ENCODE measurements at places on chromosomes 11 and 22.

DNA sequence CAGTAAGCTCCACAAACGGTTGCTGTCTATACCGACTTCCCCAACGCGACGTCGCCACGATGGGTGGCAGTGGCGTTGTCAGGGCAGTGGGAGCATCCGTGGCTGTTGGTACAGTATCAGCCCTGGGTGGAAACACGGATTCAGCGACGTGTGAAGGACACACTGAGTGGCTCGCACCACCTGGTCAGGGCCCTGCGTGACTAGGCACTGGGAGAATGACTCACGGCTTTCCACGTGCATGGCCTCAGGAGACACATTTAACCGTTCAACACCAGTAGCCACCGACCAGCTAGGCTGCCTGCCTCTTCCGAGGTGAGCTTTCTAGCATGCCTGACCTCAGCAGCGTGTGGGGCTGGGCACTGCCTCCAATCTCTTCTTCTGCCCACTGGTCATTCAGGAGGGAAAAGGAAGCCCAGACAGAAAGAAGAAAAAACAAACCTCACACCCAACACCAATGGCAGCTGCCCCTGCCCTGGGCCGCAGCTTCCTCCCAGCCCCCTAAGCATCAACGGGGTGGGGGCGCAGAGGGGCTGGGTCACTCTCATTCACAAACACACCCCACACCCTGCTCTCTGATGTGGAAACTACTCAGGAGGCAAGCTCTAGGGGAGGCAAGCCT, 59.0 kb downstream of the MYH9 start:
- DNase-seq: no peak

GRCh38 chr11:106217456-106217855, 140.0 kb downstream of the AASDHPPT start:
- DNase-seq: no peak

DNA sequence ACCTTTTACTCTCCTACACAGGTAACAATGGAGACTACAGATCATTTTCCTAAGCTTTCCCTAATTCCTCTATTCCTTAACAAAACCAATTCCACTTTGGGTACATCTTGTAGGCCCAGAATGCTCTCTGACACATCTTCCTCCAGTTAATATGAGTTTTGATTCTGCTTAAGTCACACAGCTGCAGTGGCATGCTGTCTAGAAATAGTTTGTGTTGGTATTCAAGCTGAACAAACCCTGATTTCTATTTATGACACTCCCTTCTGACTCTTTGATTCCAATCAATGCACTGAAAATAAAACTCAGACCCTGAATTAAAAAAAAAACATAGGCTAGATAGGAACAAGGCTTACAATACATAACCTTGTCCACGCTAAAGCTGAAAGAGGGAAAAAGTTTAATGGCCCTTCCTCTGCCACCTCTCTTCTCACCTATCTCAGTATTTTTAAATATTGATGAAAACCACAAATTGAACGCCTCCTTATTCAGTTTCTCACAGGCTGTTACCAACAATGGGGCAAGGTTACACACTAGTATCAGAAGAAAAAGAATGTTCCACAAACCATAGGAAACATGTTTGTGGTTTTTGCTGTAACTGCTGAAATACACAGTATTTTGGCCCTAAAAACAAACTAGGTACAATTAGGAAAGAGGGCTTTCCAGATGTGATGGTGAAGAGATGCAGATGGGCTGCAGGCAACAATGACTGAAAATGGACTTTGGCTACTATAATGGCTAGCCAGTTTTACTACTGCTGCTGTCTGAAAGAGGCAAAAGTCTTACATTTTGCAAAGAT, 35.7 kb upstream of the GAB2 start:
- no peak for DNase-seq

DNA sequence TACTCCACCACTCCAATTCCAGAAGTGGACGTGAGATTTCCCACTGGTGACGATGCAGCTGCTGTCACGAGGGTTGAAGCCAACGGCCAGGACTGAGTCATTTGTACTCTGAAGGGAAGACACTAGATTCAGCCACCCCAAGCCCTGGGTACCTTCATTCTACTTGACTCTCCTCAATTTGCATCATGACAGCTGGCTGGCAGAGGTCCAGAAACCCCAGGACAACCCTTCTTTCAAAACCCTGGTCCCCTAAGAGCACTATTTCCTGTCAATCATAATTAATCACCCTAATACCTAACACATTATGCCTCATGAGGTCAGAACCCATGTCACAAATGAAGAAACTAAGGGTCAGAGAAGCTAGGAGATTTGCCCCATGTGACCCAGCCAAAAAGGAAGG, 4.9 kb downstream of the EML3 start:
- DNase-seq: no peak

DNA sequence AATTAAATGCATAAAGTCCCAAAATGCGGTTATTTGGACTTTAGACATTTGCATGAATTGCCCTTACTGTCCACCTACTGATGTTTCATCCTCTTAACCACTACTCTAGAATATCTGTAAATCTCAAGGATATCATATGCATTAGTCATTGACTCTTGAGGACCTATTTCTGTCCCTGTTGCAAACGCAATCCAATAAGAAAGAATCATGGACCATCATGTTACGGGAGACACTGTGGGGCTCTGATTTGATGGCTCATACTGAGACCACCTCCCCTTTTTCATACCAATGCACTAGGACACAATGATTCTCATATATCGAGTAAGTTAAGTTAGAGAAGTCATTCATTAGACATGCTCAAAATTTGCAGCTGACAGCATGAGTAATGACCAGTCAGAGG, 14.4 kb downstream of the POU2AF2 start:
- DNase-seq: no peak

DNA sequence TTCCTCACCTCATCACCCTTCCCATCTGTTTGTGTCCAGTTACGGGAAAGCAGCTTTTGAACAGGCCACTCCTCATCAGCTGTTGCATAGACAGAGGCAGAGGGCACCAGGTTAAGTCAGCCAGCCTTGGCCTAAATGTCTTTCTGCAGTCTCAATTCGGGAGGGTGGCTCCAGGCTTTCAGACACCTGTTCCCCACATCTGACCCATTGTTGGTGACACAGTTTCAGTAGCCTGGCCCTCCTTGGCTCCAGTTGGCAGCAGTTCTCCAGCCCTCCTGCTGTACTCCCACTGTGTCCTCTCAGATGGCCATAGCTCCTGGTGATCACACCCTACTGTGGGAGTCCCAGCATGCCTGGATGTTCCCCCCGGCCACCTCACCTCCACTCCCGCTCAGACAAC, 70.8 kb upstream of the MYOD1 start:
- DNase-seq: no peak

DNA sequence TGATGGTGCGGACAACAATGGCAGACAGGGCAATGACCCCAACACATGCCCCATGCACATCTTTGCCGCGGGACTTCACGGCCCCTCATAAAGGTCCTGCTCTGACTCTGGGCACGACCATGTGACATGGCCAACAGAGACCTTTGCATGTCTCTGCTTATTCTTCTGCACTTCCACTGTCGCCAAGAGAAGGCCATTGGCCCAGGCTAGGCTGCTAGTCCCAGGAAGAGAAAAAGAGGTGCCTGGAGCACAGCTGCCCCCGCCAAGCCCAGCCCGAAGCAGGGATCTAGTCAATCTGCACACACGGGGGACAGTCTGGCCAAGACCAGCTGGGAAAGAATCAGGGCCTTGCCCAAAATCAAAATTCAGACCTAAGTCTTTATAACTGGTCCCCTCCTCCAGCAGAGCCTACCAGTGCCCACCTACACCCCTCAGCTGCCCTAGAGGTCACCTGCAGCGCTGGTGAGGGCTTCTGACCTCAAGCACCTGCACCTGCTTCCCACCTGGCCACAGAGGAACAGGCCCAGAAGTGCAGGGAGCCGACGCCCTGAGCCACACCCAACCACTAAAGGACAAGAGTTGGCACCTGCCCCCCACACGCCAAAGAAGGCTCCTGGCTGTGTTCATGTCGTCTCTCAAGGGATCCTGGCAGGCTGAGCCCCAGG, 8.1 kb downstream of the SULT4A1 start:
- no peak for DNase-seq

GRCh38 chr11:46659908-46660307, 40.5 kb downstream of the ARHGAP1 start:
- DNase-seq: no peak

DNA sequence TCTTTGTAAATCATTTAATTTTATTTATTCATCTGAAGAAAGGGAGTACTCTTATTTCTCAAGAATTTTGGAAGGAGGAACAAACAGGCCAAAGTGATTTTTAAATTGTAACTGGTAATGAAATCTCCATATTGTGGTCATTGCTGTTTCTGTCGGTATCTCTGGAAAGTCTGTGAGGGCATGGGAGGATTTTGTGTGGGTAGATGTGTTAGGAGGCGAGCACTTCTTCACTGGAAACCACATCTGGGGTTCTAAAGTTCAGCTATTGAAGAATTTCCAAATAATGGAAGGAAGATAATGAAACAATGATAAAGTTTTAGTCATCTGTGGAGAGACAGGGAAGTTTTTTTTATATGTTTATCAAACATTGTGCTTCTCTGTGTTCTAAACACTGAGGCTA, 6.6 kb downstream of the TRIM34 start:
- DNase-seq: no peak

GRCh38 chr11:34495724-34496377, 17.7 kb downstream of the ELF5 start:
- no peak for DNase-seq

DNA sequence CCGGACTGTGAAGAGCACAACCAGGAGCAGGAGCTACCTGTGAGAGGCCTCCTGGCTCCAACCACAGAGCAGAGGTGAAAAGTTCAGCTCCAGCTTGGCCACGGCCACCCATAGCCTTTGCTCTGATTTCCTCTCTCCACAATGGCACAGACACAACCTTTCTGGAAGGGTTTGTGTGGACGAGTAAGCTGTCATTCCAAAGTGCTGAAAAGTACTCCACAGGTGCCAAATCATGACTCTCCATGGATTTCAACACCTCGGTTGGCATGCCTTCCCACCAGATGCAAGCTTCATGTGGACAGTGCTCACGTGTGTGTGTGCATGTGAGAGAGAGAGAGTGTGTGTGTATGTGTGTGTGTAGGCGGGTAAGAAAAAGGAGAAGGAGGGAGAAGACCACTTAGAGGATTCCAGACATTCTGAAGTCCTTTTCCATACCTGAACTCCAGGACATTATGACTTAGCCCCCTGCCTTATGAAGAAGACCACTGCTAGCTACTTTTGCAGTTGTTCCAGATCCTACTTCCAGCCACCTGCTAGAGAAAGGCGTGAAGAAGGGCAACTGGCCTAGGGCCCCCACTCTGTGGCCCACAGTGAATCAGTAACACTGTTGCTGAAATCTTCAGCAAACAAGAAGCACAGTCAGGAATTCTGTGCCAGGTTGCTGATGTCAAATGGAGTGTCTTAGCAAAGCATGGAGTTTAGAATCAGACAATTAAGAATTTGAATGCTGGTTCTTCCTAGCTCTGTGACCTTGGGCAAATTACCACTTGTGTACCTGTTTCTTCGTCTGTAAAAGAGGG, 13.9 kb upstream of the NAV2 start:
- DNase-seq: no peak

- no peak for DNase-seq
These were observed 144.6 kb downstream of the BRD1 start for GRCh38 chr22:49683032-49683431.

- DNase-seq: no peak
These were observed 97.1 kb downstream of the TSPAN18 start for GRCh38 chr11:44823868-44824267.

GRCh38 chr11:61297341-61297740, 2.2 kb upstream of the VWCE start:
- no peak for DNase-seq

DNA sequence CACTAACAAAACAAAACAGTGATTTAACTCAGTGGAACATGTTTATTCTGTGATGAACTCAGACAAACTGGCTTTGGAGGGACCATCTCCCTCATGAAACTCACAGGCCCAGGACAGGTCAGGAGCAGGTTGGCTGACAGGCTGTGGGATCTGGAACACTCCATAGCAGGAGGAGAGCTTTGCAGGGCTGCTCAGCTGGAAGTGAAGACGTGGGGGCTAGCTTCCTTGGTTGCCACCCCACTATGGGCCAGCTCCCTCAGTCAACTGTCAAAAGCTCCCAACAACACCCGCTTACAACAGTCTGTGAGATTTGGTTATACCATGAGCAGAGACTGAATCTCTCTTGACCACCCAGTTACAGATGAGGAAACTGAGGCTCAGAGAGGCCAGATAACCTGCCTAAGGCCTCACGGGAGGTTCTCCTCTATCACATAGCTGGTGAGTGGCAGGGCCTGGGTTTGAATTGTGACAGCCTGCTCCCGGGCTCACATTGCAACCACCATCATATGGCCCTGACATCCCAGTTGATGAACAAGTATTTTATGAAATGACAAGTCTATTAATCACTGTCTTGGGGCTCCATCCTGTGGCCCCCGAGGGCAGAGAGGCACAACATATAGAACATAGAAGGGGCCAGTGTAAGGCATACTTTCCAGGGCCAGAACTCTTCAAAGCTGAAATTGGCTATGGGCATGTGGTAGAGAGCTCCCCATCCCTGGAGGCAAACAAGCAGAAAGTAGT, 473.4 kb downstream of the MN1 start:
- DNase-seq: peak; percentile 34

DNA sequence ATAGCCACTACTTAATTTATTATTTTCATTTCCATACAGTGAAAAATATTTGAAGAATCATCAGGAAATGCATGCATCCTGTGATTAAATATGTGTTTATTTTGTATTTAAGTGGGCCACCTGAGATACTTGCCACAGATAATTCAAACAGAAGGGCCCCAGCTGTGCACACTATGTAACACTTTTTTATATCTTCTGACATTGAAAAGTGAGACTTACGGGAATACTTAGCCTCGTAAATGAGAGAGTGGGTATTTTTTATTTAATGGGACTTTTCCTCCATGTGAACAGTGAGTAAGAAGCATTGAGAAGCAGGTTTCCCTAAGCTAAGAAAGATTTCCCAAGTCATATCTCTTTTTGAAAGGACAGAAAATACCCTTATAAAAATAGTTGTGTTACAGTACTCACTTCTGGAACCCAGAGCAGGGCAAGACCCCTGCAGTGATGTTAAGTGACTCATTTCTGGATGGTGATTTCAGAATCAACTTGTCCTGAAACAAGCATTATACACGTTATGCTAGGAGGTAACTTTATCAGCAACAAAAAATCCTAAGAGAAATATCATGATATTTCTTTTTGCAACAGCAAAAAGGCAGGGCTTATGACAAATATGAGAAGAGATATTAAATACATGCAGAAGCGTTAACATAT, 478.1 kb upstream of the CHORDC1 start:
- DNase-seq: no peak

DNA sequence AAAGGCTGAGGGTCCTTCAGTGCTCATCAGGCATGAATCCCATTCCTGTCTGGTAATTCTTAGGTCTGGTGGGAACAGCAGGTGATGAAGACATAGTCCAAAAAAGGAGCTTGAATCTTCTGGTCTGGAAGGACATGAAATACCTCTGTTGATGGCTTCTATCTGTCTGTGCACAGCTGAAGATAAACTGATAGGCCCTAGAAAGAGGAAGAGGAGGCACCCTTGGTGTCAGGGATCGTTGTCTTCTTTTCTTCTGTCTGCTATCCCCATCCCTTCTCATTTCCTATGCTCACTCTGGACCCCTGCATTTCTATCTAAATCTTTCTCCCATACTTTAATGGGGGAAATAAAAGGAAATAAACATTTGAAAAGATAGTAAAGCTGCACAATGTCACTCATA, 9.4 kb downstream of the AGBL2 start:
- DNase-seq: no peak
